IPS-NIHi11 (cell line): ENCODE measurements at places on chromosomes 1 and 21.
A peak's percentile ranks its signal among the peaks of the same experiment; 100 is the strongest.

GRCh38 chr1:223330466-223330865 lies 33.5 kb downstream of the SUSD4 start:
- no peak for DNase-seq

- DNase-seq: no peak
These were observed 1.4 kb downstream of the PLEKHN1 start for GRCh38 chr1:967466-968343.

DNA sequence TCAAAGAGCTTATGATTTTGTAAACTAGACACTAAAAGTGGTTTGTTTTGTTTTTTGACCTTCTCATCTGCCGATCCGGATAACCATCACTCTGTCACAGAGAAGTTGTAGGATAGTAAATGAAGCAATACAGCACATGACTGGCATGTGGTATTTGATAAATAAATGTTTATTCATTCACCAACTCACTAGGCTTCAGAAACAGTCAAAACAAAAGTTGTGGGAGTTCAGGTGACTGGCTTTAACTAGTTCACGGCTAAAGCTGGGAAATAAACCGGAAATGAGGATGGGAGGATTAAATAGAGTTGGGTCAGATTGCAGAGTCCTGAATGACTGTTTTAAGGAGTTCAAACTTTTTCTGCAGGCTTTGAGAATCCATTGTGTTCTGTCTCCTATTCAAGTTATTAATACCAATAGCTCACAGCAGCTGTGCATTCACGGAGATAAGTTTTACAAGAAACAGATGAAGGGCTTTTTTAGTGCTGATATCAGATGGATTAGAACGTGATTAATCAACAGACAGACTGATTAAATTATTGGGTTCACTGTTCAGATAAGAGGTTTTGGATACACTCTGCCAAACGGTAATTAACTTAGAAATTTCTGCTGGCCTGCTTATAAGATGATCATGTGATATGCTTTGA lies 463.3 kb downstream of the DPYD start:
- DNase-seq: no peak

DNA sequence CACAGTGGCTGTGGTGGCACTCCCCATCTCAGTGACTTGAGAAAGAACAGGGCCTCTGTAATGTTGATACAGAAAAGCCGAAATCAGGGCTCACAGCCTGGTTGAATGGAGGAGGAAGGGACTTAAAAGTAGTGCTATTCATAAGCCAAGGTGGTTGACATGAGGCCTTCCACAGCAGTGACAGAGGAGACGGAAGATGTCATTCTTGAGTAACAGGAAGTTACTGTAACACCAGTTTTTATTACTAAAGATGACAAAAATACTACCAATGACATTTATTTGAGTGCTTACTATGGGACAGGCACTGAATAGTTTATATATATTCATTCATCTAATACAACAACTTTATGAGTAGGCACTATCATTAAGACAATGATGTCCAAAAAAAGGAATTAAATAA lies 52.8 kb upstream of the GNG12 start:
- no peak for DNase-seq

- no peak for DNase-seq
These were observed 64.5 kb downstream of the ZC3H11B start for GRCh38 chr1:219548386-219548785.

DNA sequence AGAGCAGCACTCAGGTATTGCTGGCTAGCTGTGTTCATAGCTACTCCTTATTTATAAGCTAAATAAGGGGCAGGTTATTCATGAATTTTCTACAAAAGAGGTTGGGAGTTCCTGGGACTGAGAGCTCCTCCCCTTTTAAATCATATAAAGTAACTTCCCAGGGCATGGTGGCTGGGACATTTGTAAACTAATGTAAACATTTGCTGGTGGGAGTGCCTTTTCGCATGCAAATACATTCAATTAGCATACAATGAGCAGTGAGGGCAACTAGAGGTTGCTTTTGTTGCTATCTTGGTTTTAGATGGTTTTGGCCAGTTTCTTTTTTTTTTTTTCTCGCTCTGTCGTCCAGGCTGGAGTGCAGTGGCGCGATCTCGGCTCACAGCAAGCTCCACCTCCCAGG lies 43.4 kb downstream of the GNPAT start:
- DNase-seq: peak; percentile 20
